ENCODE measurements at places on chromosomes 12 and 14. TPM values are rescaled to one million over a fixed set of nuclear protein-coding genes. Genes with fewer than 3 reads are reported as not detected.

The KRT83 gene
- not detected for total RNA-seq

The NFE2 gene
- total RNA-seq, result 0.28 TPM

The GDF3 gene
- total RNA-seq, result not detected

The APOF gene
- total RNA-seq, result not detected

The TGM1 gene
- 0.56 TPM for total RNA-seq

The EPYC gene
- not detected for total RNA-seq

The ZNF268 gene
- total RNA-seq, result 54.5 TPM

The RNASE7 gene
- not detected for total RNA-seq

The KLRK1 gene
- total RNA-seq, result not detected

The RFLNA gene
- not detected for total RNA-seq

The AP1G2 gene
- total RNA-seq, result 2.9 TPM
